ENCODE measurements at places on chromosomes 5 and 9.
A peak's percentile ranks its signal among the peaks of the same experiment; 100 is the strongest.

DNA sequence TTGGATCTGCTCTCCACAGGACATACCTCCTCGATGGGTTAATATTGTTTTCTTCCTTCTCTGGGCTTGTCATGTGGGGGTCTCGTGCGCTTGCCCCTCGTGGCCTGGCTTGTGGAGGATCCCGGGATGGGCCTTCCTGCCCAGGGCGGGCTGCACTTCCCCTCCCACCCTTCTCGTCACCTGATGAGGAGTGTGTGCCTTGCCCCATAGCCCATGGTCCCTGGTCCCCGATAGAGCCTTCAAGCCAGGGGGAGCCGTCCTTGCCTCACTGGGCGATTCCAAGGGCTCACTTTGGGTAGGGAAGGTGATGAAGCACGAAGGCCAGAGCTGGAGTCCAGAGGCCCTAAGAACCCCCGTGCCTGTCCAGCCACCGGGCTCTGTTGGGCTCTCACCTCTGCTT, 28.7 kb downstream of the DYNC2I2 start:
- no peak for DNase-seq

DNA sequence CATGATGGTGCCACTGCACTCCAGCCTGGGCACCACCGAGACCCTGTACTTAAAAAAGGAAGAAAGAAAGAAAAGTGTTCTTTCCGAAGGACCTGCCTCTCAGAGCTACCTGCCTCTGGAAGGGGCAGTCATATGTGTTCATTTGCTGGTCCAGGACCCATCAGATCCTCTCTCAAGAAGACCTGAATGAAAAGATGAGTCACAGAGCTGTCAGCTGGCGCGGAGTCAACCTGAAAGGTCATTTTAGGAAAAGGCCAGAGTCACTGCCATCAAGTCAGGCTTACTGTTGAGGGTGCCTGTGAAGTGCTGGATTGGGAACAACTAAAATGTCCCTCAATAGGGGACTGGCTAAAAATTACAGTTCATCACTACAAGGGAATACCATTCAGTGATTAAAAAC, 14.9 kb upstream of the HRH2 start:
- no peak for DNase-seq

GRCh38 chr5:139903795-139904565, 108.4 kb downstream of the PSD2 start:
- no peak for DNase-seq

DNA sequence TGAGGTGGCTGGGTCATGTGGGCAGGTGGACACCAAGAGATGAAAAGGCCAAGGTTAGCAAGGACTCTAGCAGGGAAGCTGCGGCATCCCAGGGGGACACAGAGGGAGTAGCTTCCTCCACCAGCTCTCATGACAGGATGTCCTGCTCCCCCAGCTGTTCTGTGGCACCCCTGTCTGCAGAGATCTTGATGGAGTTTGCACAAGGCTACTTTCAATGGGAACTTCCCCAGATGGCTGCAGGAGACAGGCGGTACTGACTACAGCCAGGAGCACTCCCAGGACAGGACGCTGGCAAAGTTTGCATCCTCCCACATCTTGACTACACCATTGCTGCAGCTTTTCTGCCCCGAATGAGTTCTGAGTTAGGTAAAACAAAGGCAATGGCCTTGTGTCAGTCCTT, 312.8 kb downstream of the TLE4 start:
- no peak for DNase-seq

DNA sequence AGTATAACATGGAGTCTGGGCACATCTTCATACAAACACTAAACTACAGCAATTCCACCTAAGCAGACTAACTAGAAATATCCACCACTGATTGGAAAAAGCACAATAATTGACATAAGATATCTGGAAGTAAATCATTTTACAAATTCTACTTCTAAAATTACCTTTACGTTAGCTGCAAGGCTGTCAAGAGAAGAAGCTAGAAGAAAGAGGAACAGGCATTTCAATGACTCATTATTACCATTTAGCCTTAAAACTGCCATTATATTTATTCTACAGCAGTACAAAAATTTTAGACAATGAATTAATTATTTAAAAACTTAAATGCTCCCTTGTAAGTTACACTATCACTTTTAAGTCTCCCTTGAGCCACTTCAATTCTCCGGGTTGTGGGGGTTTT, 43.4 kb upstream of the PLPP6 start:
- no peak for DNase-seq

GRCh38 chr9:135252980-135253304, 165.5 kb downstream of the OLFM1 start:
- DNase-seq = no peak

GRCh38 chr5:135719428-135720063, 114.9 kb upstream of the SLC25A48 start:
- no peak for DNase-seq

- no peak for DNase-seq
Measured at GRCh38 chr5:136057401-136058038, 28.7 kb downstream of the TGFBI start.

- DNase-seq = no peak
Measured at GRCh38 chr5:172178991-172179989, 8.7 kb downstream of the STK10 start.

DNA sequence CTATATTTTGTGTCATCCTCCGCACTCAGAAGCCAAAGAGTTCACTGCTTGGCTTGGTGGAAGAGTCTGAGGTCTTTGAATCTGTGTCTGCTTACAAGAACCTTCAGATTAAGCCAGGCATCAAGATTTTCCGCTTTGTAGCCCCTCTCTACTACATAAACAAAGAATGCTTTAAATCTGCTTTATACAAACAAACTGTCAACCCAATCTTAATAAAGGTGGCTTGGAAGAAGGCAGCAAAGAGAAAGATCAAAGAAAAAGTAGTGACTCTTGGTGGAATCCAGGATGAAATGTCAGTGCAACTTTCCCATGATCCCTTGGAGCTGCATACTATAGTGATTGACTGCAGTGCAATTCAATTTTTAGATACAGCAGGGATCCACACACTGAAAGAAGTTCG, 19.2 kb downstream of the TIGD6 start:
- no peak for DNase-seq

DNA sequence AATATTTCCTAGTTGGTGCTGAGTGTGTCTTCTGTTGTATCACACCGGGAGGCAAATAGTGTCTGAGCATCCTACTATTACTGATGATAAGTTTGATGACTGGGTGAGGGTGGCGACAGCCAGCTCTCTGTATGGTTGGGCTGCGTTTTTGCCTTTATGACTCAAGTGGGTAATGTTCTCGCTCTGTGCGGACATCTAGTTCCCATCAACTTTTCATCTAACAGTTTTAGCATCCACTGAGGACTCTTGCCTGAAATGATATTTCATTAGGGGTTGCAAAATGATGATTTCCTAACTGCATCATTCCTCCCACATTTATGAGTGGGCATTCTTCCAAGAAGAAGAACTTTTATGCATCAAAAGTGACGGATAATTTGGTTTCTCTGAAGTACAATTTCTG, 26.5 kb downstream of the HMCN2 start:
- no peak for DNase-seq

DNA sequence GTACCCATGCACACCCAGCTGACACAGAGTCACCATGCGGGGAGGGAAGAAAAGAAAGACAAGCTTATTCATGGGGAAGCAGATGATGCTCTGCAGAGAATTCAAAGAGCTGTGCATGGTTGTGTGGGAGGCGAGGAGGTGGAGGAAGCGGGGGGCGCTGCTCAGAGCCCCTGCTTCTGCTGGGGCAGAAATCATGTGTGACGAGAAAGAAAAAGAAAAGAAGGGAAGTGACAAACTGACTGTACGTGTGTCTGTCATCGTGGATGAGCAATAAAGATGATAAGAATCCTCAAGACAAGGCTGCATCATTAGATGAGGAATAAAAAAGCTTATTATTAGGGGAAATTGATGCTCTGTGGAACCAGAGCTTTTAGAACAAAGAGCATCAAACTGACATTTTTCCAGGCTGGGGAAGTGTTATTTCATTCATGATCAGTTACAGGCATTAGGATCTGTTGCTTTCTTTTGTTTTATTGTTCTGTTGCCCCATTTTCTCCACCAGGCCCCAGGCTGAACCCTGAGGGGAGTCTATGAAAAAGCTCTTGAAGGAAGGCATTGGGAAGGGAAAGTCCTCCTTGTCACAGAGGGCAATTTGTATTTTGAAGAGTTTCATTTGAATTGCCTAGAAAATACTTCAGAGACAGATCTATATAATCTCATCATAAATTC, 20.3 kb upstream of the SH3RF2 start:
- no peak for DNase-seq

DNA sequence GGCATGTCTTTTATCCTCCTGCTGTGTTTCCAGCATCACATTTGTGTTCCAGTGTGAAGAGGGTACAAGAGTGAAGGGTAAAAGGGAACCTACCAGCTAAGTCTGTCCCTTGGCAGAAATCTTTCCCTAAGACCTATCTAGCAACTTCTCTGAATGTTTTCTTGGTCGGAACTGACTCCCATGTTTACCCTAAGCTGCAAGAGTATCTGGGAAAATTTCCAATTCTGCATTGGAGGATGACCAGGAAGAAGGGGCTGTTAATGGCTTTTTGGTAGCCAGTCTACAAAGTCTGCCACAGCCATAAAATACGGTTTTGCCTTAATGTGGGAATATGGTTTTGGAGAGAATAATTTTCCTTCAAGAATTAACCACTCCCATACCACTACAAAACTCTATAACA, 75.1 kb downstream of the MAST4 start:
- no peak for DNase-seq

- DNase-seq = no peak
Measured at GRCh38 chr5:67752357-67752708, 463.2 kb upstream of the PIK3R1 start.

- no peak for DNase-seq
Measured at GRCh38 chr5:61461417-61461816, 129.4 kb downstream of the ZSWIM6 start.

GRCh38 chr5:6762116-6762515, 48.9 kb downstream of the TENT4A start:
- DNase-seq = no peak

- DNase-seq = no peak
Measured at GRCh38 chr5:125536582-125536981, 790.1 kb upstream of the ZNF608 start.

GRCh38 chr5:122192497-122193496, 63.5 kb downstream of the ZNF474 start:
- peak; percentile 17 for DNase-seq

DNA sequence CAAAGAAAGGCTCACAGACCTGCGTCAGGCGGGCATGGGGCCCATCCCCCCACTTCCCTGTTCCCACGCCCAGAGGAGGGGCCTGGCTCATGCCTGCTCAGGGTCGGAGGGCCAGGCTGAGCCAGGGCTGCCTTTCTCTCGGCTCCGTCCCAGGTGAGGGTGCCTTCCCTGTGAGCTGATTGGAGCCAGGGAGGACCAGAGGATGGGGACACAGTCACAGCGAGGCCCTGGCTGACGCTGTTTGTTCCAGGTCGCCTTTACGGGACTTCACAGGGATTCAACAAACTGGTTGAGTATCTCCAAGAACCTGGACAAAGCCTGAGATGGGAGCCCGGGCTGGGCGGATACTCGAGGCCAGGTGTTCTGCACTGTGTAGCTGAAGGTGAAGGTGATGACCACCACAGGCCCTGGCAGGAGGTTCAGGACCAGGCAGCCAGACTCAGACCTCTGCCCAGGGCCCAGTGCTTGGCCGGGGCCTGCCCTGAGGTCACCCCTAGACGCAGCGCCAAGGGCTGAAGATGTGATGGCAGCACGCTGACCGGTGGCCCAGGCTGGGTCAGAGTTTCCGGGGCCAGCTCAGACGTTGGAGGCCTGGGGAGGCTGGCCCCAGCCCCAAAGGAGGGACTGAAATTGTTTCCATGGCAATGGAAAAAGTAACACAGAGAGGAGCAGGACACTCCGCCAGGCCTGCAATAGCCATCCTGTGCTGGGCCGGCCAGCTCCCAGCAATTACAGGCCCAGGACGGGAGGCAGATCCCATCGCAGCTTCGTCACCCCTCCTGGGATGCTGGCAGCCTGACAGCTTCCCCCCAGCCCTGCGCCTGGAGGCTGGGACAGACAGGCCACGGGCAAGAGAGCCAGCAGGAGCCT, 65.3 kb upstream of the ADAMTS2 start:
- no peak for DNase-seq

GRCh38 chr9:106700676-106701075, 162.3 kb upstream of the ZNF462 start:
- DNase-seq = no peak

DNA sequence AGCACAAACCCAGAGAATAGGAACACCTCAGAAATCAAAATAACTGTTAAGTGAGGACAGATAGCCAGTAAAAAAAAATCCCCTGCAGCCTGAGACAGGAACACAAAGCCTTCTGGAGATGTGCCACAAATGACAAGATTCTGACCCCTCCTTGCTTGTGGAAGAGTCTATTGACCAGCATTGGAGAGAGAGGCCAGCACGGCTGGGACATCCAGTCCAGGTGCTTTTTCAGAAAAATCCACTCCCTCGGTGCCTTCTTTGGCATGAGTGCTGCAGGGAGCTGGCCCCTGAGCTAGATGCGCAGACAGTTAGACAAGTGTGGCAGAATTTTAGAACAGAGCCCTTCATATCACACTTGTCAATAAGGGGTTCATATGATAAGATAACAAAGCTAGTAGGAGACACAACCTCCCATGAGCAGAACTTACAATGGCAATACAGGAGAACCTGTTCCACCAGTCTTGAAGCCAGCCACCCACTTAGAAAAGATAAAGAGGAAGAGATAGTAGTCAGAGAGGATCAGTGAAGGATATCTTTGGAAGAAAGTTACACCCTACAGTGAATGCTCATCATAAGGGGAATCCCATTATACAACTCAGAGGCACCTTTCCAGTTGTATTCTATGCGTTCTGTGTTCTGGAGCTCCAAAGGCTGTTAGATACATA, 298.4 kb downstream of the TLE1 start:
- no peak for DNase-seq

- peak; percentile 12 for DNase-seq
Measured at GRCh38 chr5:175479125-175479881, 943 bp downstream of the SFXN1 start.

DNA sequence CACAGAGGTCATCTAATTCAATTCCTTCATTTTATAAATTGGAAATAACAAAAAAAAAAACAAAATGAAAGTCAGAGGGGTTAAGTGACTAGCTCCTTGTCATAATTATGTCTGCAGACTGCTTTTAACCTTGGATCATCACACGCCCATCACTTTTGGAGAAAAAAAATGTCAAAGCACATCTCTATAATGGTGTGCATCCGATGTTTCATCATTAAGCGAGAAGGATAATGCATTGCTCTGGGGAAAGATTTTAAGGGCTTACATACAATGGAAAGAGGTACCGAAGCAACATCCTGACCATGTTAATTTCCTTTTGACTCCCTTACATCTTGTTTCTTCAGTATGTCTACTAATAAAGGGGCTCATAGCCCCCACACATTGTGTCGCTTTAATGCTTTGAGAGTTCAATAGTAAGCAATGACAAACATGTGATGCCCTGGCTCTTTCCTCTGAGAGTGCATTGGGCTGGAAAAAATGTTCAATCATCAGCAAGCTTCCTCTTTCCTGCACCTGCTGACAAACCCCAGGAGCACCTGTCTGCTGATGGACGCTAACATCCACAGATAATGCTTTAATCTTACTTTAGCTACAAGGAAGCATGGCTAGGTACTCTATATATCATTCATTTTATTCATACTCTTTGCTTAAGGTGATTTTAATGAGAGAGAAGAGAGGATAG, 242.2 kb downstream of the SMARCA2 start:
- DNase-seq = no peak

GRCh38 chr9:76756941-76757673, 7.1 kb upstream of the PCA3 start:
- DNase-seq = no peak

- DNase-seq = no peak
Measured at GRCh38 chr9:37410969-37411785, 11.3 kb upstream of the GRHPR start.
